ENCODE measurements at places on chromosomes 5 and 9. TPM values are rescaled to one million over a fixed set of nuclear protein-coding genes. Genes with fewer than 3 reads are reported as not detected.

GRCh38 chr9:71608825-71609447 lies 159.4 kb downstream of the CEMIP2 start:
- H3K4me3 ChIP-seq, result no peak overlapping the region
- H3K27me3 ChIP-seq, result no peaks in the 10 kb centered on the region
- DNase-seq, result no peak
- H3K27ac ChIP-seq, result no peak overlapping the region
- H3K4me1 ChIP-seq, result no peaks in the 10 kb centered on the region
- H3K36me3 ChIP-seq, result no peaks in the 10 kb centered on the region

GRCh38 chr5:126591549-126591948 lies 3.5 kb downstream of the ALDH7A1 start:
- no peak overlapping the region for H3K27ac ChIP-seq
- H3K4me3 ChIP-seq, result no peak overlapping the region
- H3K27me3 ChIP-seq, result no peaks in the 10 kb centered on the region
- H3K4me1 ChIP-seq, result no peaks in the 10 kb centered on the region
- H3K36me3 ChIP-seq, result peaks cover 3% of the 10 kb centered on the region

DNA sequence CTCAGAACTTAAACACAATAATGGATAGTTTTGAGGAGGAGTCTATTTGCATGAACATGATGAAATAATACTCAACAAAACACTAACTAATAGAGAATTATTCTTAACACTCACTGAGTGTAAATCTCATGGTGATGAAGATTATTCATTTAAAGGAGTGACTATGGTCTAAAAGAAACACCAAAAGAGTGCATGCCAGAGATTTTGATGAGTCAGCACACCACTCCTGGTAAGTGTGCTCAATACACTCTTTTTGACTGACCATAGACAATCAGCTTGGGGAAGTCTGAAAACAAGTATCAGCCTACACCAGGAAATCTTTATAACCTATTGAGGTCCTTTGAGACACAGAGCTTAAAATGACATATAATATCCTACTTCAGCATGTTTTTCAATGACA lies 6.8 kb upstream of the FST start:
- no peaks in the 10 kb centered on the region for H3K27me3 ChIP-seq
- H3K4me1 ChIP-seq, result no peaks in the 10 kb centered on the region
- no peaks in the 10 kb centered on the region for H3K36me3 ChIP-seq
- H3K27ac ChIP-seq, result no peak overlapping the region

DNA sequence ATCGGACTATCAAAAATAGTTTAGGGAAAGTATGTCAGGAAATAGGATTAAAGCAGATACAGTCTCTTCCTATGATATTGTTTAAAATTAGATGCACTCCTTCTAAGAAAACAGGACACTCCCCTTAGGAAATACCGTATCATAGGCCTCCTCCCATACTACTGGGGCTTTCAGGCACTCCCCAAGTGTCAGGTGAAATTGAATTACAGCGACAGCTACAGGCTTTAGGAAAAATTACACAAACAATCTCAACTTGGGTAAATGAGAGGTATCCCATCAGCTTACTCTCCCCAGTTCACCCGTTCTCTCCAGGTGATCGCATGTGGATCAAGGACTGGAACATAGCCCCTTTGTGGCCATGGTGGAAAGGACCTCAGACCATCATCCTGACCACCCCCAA lies 110.4 kb upstream of the EPB41L4A start:
- DNase-seq, result no peak
- H3K36me3 ChIP-seq, result no peaks in the 10 kb centered on the region
- no peaks in the 10 kb centered on the region for H3K27me3 ChIP-seq
- no peaks in the 10 kb centered on the region for H3K4me1 ChIP-seq
- H3K27ac ChIP-seq, result no peak overlapping the region

DNA sequence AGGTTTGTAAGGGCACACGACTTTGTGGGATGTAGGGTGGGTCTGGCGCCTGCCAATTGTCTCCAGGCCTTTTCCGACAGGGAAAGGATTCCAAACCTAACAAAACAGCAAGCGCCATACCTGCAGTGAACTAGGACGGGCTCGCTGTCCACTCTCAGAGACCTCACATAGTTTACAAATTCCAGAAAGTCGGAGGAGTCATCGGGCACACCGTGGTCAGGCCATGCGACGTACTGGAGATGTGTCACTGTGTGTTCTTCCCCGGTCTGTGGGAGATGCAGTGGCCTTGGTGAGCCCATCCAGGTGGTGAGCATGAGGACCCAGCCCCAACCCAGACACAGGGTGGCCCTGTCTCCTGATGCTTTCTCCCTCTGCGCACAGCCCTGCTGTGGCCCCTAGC lies 61.3 kb upstream of the EPB41L4B start:
- H3K27ac ChIP-seq, result no peak overlapping the region
- H3K27me3 ChIP-seq, result no peaks in the 10 kb centered on the region
- no peak for DNase-seq

- peaks cover 12% of the 10 kb centered on the region for H3K36me3 ChIP-seq
- H3K27me3 ChIP-seq, result no peaks in the 10 kb centered on the region
- no peak for DNase-seq
Observed at GRCh38 chr9:129898185-129898584, 62.9 kb downstream of the USP20 start.

DNA sequence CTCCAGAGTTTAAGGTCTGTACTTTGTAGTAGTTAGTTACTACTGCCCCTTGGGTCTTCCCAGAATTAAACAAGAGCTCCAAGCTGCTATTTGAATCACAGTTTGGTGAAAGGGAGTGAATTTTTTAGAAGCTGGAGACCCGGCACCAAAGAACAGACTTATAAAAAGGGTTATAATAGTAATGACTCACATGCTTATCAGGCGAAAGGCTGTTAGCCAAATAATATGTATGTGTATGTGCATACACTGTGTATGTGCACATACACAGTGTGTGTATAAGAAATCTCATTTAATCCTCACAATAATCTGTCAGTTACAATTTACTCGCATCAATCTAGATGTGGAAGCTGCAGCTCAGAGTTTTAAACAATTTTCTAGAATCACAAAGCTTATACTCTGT lies 59.5 kb upstream of the ITGA1 start:
- H3K27me3 ChIP-seq, result no peaks in the 10 kb centered on the region
- H3K36me3 ChIP-seq, result no peaks in the 10 kb centered on the region
- H3K27ac ChIP-seq, result peak overlapping the region; percentile 62
- H3K4me3 ChIP-seq, result no peak overlapping the region
- no peaks in the 10 kb centered on the region for H3K4me1 ChIP-seq
- no peak for DNase-seq

DBH gene
- total RNA-seq, result not detected

All from tibial nerve (tissue), 4 donors.